Stimulated activated CD4-positive, alpha-beta T cell treated with anti-CD3 and anti-CD28 coated beads, TNF-alpha, amount 100 ng/mL, for 24 hours (primary cell): ENCODE measurements at places on chromosomes 5 and 9.

- DNase-seq, result no peak
Observed at GRCh38 chr5:135178476-135179155, 144.6 kb upstream of the PITX1 start.

DNA sequence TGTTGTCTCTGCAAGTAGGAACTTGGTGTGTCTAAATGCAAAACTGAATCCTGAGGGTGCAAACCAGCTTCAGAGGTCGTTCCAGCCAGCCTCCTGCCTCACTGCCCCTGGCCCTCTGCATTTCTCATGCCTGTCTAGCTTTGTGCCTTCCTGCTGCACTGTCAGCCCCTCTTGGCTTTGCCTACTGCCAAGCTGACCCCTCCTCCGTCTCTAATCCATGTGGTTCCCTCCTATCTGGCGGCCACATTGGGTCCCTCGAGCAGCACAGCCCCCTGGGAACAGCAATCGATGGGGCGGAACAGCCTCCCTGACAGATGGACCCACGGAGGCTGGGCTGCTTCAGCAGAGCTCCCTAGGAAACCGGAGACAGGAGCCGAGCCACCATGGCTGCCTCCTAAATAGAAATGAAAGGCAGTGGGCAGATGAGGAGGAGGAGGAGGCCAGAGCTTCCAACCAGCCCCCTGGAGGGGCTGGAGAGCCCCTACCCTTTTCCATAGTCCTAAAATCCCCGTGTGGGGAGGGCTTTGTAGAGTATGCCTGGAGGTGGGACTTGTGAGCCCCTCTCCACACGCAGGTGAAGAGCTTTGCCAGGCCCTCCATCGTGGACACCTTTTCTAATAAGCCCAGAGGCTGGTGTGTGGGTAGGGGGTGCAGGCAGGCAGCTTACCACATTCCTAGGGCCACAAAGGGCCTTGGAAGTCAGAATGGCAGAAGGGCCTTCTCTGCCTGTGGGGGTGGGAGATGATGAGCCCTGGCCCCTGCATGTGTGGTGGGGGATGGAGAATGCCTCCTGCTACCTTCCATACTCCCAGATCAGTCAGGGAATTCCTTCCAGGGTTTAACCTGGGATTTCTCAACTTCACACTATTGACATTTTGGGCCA, 9.2 kb upstream of the CXXC5 start:
- no peak for DNase-seq

GRCh38 chr9:110545705-110546104, 33.8 kb downstream of the SVEP1 start:
- no peak for DNase-seq

- no peak for DNase-seq
Observed at GRCh38 chr5:137619191-137619870, 116.6 kb downstream of the KLHL3 start.

DNA sequence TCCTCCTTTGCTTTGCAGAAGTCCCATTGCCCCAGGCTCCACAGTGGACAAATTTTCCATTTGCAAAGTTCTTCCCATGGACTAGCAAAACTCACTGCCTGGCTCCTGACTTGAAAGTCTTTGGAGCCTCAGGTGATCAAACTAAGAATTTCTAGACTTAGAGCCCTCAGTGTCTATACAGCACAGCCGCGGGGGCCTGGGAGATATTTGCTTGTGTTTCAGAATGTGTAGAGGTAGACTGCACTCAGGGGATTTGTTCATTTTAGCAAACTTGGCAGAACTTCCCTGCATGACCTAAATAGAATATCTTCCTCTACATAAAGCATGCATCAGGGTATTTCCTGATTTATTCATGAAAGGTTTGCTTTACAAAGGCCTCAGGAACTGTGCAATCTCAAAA, 384.2 kb upstream of the ZNF462 start:
- no peak for DNase-seq

DNA sequence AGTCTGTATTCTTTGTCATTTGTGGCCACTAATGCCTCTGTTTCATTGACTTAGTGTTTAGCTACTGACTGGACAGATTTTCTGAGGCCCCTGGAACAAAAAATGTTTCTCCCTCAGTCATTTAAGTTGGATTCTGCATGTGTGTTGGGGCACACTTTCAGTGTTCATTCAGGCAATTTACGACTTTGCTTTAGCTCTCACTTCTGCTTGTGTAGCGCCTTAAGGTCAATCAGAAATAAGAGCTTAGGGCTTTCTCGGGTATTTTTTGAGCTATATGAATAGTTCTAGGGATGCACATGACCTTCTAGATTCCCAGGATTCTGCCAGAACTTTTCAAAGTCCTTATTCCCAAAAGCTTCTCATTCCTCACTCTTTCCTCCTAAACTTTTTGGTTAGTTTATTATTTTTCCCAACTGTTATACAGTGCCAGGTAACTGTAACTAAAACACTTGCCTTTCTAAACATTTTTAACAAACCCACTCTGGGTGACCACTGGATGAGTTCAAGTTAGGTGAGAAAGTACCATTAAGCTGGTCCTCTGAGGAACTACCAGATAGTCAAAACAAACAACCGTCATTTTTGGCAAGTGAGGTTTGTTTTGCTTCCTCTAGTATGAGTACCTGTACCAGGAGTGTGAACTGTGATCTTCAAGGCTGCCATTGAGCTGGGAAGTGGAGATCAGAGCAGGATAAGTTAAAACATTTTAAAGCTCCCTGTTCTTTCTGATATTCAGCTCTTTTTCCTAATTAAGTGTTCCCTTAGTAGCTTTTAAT, 571.3 kb upstream of the TLE4 start:
- DNase-seq, result no peak

DNA sequence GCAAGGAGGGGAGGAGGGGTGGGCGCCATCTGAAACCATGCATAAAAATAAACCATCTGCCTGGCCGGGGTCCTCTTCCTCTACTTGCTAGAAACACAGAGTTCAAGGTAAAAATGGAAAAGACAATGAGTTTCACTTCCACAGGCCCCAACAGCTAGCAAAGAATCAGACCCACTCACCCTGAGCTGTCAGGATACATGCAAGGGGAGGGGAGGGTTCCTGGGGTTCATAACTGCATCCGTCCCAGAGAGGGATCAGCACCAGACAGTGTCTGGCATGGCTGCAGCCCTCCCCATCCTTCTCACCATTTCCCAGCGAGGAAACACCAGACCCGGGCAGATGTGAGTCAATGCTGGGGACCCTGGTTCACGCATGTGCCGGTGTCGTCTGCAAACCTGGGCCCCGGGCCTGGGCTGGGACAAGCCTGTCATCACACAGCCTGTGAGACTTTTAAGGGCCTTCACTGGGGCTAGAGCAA, 55.4 kb downstream of the SEMA4D start:
- no peak for DNase-seq

DNA sequence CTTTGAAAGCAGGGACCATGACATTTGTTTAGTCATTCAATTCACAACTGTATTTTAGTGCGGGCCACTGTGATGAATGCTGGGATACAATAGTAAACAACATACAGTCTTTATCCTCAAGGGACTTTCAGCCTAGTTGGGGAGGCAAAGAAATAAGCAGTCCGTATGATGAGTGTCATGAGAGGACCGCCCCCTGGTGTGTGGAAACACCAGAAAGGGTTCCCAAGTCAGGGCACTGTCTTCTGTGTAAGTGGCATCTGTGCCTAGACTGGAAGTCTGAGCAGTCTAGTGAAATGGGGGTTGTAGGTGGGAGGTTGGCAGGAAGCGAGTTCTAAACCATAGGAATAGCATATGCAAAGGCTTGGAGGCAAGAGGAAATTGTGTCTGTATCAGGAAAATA, 6.8 kb downstream of the C9orf43 start:
- DNase-seq, result no peak

GRCh38 chr5:8560776-8561175, 691.8 kb downstream of the MTRR start:
- DNase-seq, result no peak

GRCh38 chr9:104080983-104081382, 13.1 kb upstream of the SMC2 start:
- DNase-seq, result no peak

GRCh38 chr9:89865357-89865756, 260.5 kb downstream of the GADD45G start:
- DNase-seq, result no peak

DNA sequence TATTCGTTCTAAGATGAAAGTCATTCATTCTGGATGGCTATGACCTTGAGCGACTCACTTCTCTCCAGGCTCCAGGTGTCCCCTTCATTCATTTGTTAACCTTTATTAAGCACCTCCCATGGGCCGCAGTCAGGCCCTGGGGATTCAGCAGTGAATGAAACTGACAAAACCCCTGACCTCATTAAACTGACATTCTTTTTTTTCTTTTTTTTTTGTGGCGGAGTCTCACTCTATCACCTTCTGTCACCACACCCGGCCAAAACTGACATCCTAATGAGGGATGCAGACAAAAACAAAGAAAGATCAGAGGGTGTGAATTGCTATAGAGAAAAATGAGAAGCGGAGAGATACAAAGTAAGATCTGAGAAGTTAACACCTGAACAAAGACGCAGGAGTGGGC, 16.5 kb upstream of the ODF2 start:
- no peak for DNase-seq

DNA sequence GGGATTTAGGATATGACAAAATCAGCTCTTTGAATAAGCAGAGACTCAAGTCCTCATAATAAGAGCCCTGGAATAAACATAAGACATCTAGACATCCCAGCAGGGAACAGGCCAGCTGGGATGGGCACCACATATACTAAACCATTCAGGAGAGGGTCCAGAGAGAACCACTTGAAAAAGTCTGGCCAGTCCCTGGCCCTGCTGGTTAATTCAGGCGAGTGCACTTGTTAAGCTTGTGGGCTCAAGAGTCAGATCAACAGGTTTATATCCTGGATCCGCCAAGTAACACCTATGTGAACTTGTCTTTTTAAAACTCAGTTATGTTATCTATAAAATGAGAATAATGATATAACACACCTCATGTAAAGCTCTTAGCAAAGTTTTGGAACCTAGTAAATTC, 63.3 kb downstream of the CAVIN4 start:
- no peak for DNase-seq

DNA sequence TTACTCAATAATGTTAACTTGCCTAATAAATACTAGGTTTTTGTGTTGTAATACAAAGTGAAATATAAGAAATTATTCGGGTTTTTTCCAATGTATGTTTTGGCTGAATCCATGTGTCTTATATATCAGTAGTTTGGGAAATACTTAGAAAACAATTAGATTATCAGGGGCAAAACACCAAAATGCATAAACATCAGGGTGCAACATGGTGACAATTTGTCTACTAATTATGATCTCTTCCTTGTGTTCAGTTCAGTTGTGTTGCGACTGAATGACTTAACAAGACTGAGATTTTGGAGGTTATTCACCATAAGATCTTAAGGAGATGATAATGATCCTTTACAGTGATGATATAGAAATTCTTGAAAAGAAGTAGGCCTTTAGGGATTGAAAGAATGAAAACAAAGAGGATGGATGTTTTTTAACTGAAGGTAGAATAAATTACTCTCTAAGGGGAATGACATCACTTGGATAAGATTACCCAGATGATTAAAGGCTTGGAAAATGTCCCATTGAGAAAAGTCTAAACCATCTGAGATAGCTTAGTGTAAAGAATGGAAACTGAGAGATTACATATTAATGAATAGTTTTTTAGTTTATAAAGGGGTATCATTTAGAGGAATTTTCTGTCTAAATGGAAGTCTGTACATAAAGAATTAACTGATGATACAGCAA, 415.8 kb downstream of the SPATA31D1 start:
- no peak for DNase-seq

DNA sequence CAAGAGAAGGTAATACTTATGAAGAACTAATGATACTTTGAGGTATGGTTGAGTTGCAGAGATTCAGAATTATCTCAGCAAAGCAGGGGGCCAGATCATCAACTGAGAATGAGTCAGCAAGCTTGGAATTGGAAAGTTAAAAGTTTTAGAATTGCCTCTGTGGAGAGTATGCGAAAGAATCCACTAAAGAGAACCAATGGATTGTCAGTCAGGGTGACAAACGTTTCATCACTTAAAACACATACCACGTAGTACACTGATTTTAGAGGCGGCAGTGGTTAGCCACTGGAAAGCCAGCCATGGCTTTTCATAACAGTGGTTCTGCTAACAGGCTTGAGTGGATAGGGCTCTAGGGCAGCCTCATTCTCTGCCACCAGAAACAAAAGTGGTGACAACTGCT, 30.7 kb downstream of the AOPEP start:
- no peak for DNase-seq

DNA sequence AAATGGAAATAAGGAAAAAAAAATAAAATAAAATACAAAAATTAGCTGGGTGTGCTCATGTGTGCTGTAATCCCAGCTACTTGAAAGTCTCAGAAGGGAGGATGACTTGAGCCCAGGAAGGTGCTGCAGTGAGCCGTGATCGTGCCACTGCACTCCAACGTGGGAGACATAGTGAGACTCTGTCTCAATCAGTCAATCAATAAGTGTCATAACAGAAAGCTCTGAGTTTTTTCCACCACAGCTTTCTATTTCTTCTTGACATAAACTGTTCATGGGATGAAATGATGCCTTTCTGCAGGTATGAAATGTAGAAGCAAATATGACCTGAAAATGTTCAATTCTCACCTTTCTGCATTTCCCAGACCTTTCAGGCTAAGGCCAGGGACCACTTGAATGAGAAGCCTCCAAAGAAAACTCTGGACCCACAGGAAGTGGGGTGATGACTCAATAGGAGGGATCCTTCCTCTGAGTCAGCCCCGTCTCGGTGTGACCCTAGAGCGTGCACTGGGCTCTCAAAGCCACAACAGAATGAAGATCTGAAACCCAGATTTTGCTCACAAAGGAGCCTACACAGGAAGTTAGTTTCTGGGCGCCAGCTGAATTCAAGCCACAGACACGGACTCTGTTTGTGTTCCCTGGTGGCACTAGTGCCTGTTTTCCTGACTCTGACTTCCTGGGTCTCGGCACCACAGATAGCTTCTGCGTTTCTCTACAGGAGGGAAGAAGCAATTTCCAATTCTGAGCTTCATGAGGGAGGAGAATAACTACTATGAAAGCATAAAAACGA, 62.0 kb downstream of the ANKH start:
- peak; percentile 64 for DNase-seq

DNA sequence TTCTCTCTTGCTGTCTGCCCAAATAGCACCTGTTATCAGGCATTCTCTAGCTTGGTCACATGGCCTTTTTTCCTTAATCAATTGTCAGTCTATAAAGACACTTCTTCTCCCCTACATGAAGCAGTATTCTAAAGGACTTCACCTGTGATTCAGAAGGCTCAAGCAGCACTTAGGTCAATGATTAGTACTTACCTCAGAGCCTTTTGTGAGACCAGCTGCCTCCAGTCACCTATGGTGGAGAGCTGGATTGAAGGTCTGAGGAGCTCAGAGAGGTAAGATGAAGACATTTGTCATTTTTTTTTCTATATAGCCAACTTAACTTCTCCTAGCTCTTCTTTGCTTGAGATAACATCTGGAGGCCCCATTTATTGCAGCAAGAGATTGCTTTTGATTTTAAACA, 278.3 kb upstream of the PCSK5 start:
- DNase-seq, result no peak

- DNase-seq, result no peak
Observed at GRCh38 chr5:124370601-124371000, 375.8 kb downstream of the ZNF608 start.

DNA sequence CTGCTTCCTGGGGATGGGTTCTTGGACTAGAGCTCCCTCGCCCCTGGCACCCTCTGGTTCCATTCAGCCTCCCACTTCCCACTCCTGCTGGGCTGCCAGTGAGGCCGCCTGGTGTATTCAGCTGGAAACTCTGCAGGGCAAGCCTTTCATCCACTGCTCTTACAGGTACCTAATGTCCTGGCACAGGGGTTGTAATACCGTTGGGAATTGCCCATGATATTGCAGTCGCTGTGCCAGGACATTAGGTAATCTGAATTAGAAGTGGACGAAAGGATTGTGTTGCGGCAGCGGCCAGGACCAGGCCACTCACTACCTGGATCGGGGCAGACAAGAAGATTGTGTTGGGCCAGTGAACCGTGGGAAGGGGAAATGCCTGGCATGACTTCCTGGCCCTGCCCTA, 13.1 kb downstream of the TMOD1 start:
- DNase-seq, result no peak
